ENCODE measurements at places on chromosomes 3 and 15.

DNA sequence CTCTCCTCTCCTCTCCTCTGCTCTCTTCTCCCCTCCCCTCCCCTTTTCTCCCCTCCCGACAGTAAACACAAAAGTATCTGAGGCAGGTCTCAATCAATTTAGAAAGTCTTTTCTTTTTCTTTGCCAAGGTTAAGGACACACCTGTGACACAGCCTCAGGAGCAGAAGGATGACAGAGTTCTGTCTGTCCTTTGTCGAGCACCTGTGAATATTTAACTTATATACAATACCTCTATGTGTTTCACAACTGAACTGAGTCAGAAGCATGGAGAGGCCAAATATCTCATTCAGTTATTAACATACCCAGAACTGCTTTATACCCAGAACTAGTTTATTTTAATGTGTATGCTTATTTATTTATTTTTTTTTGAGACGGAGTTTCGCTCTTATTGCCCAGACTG, 81.1 kb upstream of the ROBO1 start:
- H3K4me3 ChIP-seq, result no peak overlapping the region
- no peak overlapping the region for H3K27ac ChIP-seq
- no peaks in the 10 kb centered on the region for H3K27me3 ChIP-seq
- no peaks in the 10 kb centered on the region for H3K4me1 ChIP-seq
- H3K36me3 ChIP-seq, result no peaks in the 10 kb centered on the region

DNA sequence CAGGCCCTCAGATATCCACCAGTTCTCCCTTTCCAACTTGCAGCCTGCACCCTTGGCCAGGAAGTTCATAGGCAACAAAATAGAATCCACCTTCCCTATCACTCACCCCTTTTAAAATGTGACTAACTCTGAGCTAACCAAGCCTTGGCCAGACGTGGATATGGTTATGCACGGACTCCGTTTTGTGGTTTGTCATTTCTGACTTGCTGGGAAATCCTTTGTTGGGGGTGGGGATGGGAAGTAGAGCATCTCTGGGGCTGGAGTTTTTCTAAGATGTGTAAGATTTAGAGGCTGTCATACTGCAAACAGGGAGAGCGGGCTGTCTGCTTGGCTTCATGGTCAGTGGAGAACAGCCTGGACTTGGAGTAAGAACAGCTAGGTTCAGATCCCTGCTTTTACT, 62.6 kb downstream of the SMAD3 start:
- peak; percentile 45 for DNase-seq
- H3K27me3 ChIP-seq, result no peaks in the 10 kb centered on the region
- H3K27ac ChIP-seq, result peak overlapping the region; percentile 81
- peaks cover 74% of the 10 kb centered on the region for H3K4me1 ChIP-seq

DNA sequence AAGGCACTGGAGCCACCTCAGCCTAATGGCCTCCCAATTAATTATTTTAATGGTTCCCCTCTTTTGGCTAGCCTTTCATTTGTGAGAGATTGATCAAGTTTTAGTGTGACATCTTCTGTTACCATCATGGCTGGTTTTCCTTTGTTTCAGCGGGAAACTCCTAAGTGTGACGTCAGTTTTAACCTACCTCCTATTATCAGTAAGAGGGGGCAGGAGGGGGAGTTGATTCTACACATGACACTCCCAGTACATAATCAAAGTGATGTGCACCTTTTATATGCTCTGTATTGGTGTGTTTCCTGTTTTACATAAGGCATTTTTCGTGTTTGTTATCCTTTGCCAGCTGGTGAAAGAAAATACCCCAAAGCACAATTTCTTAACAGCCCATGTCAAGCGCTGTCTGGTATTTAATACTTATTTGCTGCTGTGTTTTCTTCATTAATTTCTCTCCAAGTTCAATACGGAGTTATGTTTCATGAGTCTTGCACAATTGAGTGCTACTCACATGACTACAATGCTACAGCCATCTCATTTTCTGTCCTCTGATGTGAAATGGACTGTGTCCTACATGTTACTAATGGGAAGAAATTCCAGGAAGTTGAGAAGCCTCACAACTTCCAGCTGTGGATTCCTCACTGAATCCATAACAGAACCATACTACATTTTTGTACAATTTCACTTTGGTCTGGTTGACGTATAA, 52.2 kb upstream of the POLR2M start:
- no peaks in the 10 kb centered on the region for H3K27me3 ChIP-seq
- H3K4me1 ChIP-seq, result no peaks in the 10 kb centered on the region
- H3K27ac ChIP-seq, result no peak overlapping the region
- no peaks in the 10 kb centered on the region for H3K36me3 ChIP-seq
- H3K4me3 ChIP-seq, result no peak overlapping the region
- DNase-seq, result no peak

GRCh38 chr3:124985349-124985748, 50.8 kb upstream of the MUC13 start:
- no peaks in the 10 kb centered on the region for H3K4me1 ChIP-seq
- DNase-seq, result no peak
- H3K27ac ChIP-seq, result no peak overlapping the region
- no peaks in the 10 kb centered on the region for H3K27me3 ChIP-seq
- no peak overlapping the region for H3K4me3 ChIP-seq

GRCh38 chr3:144763878-144764454, 792.3 kb downstream of the DIPK2A start:
- no peaks in the 10 kb centered on the region for H3K27me3 ChIP-seq
- no peaks in the 10 kb centered on the region for H3K4me1 ChIP-seq
- no peak overlapping the region for H3K27ac ChIP-seq
- no peak for DNase-seq

- H3K4me1 ChIP-seq, result peaks cover 4% of the 10 kb centered on the region
- no peaks in the 10 kb centered on the region for H3K36me3 ChIP-seq
- H3K27ac ChIP-seq, result no peak overlapping the region
- peak; percentile 7 for DNase-seq
- H3K4me3 ChIP-seq, result no peak overlapping the region
- H3K27me3 ChIP-seq, result no peaks in the 10 kb centered on the region
Observed at GRCh38 chr3:17632401-17633100, 109.9 kb downstream of the TBC1D5 start.

- no peak overlapping the region for H3K4me3 ChIP-seq
- no peak overlapping the region for H3K27ac ChIP-seq
- H3K36me3 ChIP-seq, result no peaks in the 10 kb centered on the region
- H3K27me3 ChIP-seq, result no peaks in the 10 kb centered on the region
- DNase-seq, result no peak
- H3K4me1 ChIP-seq, result no peaks in the 10 kb centered on the region
Observed at GRCh38 chr3:131421957-131422498, 40.5 kb downstream of the NUDT16 start.

GRCh38 chr15:69410248-69410874, 3.8 kb upstream of the KIF23 start:
- H3K4me1 ChIP-seq, result peaks cover 12% of the 10 kb centered on the region
- DNase-seq, result no peak
- H3K27me3 ChIP-seq, result no peaks in the 10 kb centered on the region
- H3K27ac ChIP-seq, result no peak overlapping the region

- no peak overlapping the region for H3K27ac ChIP-seq
- H3K36me3 ChIP-seq, result no peaks in the 10 kb centered on the region
- peak; percentile 51 for DNase-seq
Observed at GRCh38 chr15:83610901-83611685, 42.8 kb upstream of the ADAMTSL3 start.

- H3K36me3 ChIP-seq, result no peaks in the 10 kb centered on the region
- no peak overlapping the region for H3K4me3 ChIP-seq
- H3K27me3 ChIP-seq, result no peaks in the 10 kb centered on the region
Observed at GRCh38 chr3:4776980-4777581, 202.2 kb upstream of the BHLHE40 start.

- H3K4me1 ChIP-seq, result no peaks in the 10 kb centered on the region
- H3K27me3 ChIP-seq, result no peaks in the 10 kb centered on the region
- H3K27ac ChIP-seq, result no peak overlapping the region
- no peak for DNase-seq
- H3K36me3 ChIP-seq, result peaks cover 1% of the 10 kb centered on the region
Observed at GRCh38 chr15:57228395-57228794, 147.9 kb upstream of the CGNL1 start.

- H3K27ac ChIP-seq, result peak overlapping the region; percentile 79
- H3K4me3 ChIP-seq, result no peak overlapping the region
- DNase-seq, result no peak
- no peaks in the 10 kb centered on the region for H3K27me3 ChIP-seq
- no peaks in the 10 kb centered on the region for H3K36me3 ChIP-seq
Observed at GRCh38 chr3:114714957-114715460, 421.2 kb downstream of the TIGIT start.

GRCh38 chr3:66475386-66476020, 25.3 kb downstream of the LRIG1 start:
- H3K27ac ChIP-seq, result peak overlapping the region; percentile 79
- no peaks in the 10 kb centered on the region for H3K27me3 ChIP-seq
- peaks cover 97% of the 10 kb centered on the region for H3K4me1 ChIP-seq
- no peaks in the 10 kb centered on the region for H3K36me3 ChIP-seq

DNA sequence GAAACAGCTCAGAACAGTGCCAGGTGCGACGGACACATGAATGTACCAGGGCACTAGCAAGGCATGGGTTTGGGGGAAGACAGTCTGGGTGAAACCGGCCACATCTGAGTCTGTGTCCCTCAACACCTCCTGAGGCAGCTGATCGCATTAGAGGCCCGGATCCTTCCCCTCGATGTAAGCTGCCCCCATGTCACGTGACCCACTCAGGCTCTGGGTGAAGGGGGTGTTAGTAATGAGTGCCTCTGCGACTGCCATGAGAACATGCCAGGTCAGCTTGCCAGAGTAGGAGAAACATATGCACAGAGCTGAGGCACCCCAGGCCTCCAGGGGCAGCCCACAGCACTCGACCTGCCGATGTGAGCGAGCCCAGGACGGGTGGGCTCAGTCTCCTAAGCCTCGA, 29.7 kb downstream of the PRR23E start:
- no peak overlapping the region for H3K27ac ChIP-seq
- H3K4me3 ChIP-seq, result no peak overlapping the region
- peaks cover 10% of the 10 kb centered on the region for H3K4me1 ChIP-seq
- H3K36me3 ChIP-seq, result no peaks in the 10 kb centered on the region

GRCh38 chr3:50486219-50486888, 17.1 kb downstream of the CACNA2D2 start:
- no peaks in the 10 kb centered on the region for H3K27me3 ChIP-seq
- no peak overlapping the region for H3K27ac ChIP-seq

- peaks cover 27% of the 10 kb centered on the region for H3K4me1 ChIP-seq
- H3K27ac ChIP-seq, result no peak overlapping the region
- H3K4me3 ChIP-seq, result no peak overlapping the region
- no peaks in the 10 kb centered on the region for H3K36me3 ChIP-seq
- no peaks in the 10 kb centered on the region for H3K27me3 ChIP-seq
Observed at GRCh38 chr3:188049606-188050530, 104.1 kb upstream of the LPP start.

DNA sequence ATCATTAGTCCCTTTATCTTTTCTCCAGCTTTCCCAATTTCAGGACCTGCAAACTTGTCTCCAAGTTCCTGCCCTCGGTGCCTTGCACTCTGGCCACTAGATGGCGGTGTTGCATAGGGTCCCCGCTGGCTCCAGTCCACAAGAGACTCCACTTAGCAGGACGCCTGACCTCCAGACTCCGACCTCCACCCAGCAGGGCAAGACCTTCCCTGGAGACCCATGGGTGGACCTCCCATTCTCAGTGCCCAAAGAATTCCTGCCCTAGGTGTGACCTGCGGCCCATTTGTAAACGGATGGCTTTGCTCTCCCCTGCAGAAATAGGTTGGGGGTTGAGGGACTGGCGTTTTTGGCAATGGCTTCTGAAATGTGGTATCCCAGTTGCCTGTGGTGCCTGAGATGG, 82.6 kb downstream of the LSM3 start:
- no peaks in the 10 kb centered on the region for H3K4me1 ChIP-seq
- H3K4me3 ChIP-seq, result no peak overlapping the region
- H3K27me3 ChIP-seq, result no peaks in the 10 kb centered on the region
- DNase-seq, result peak; percentile 79

DNA sequence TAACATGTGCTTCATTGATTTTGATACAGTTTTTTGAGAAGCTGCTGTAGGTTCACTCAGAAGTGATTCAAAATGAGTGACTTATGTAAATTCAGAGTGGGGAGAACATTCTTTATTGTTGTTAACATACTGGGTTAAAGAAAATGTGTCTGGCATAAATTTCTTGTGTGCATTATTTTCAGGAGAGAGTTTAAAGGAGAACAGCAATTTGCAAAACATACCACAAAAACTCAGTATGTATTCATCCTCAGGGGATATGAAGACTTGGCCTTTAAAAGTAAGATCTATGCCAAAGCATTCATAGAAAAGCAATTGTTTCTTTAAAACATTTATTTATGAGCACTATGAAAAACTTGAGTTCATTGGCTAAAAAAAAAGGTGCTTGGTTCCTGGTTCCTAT, 1089.8 kb downstream of the ROBO2 start:
- H3K36me3 ChIP-seq, result no peaks in the 10 kb centered on the region
- H3K27ac ChIP-seq, result no peak overlapping the region
- no peaks in the 10 kb centered on the region for H3K27me3 ChIP-seq
- H3K4me1 ChIP-seq, result no peaks in the 10 kb centered on the region
- DNase-seq, result no peak
- H3K4me3 ChIP-seq, result no peak overlapping the region

GRCh38 chr3:175246766-175247165, 387.6 kb downstream of the NAALADL2 start:
- H3K4me3 ChIP-seq, result no peak overlapping the region
- no peaks in the 10 kb centered on the region for H3K4me1 ChIP-seq
- no peak overlapping the region for H3K27ac ChIP-seq
- H3K27me3 ChIP-seq, result no peaks in the 10 kb centered on the region
- DNase-seq, result no peak

Data from body of pancreas (tissue), 4 donors.